Cardiac fibroblast (primary cell): ENCODE measurements at places on chromosomes 1 and 21.

GRCh38 chr1:92291372-92291999 lies 7.3 kb downstream of the GLMN start:
- DNase-seq, result peak; percentile 77

DNA sequence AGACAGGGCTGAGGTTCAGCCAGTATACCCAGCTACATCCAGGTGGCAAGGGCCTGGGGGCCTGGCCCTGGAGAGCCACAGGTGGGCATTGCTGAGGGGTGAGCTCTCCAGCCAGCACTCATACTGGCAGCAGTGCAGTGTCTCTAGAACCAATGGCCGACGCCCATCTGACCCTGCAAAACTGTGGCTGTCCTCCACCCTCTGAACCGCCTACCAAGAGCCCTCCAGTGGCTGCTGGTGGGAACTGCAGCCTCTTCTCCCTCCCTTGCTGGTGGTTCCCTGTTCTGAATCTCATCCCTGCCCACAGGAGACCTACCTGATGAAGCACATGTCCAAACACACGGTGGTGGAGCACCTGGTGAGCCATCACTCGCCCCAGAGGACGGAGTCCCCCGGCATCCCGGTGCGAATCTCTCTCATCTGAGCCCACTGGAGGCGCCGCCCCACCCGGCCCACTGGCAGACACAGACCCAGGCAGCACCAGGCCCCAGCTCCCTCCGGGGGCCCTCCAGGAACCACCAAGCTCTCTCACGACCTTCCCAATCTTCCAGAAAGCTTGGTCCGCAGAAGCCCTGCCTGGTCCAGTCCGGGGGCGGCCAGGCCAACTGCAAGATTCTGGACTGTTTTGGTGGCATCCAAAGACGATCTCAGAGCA lies 22.1 kb downstream of the A3GALT2 start:
- DNase-seq, result peak; percentile 75

DNA sequence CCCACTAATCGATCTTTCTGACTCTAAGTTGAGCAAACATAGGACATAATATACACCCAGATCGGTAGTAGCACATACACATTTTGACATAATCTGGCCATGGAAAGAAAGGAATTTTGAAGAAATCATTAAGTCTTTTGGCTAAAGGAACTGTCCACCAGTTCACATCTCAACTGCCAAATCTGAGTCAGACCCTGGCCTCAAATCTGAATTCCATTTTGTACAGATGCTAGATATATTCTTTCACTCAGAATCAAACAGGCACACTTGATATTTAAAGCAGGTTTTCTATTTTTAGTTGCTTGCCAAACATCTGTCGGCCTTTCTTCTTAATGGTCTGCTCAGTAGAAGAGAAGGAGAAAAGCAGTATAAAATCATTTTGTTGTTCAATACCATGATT lies 281.8 kb downstream of the BARHL2 start:
- DNase-seq, result no peak

DNA sequence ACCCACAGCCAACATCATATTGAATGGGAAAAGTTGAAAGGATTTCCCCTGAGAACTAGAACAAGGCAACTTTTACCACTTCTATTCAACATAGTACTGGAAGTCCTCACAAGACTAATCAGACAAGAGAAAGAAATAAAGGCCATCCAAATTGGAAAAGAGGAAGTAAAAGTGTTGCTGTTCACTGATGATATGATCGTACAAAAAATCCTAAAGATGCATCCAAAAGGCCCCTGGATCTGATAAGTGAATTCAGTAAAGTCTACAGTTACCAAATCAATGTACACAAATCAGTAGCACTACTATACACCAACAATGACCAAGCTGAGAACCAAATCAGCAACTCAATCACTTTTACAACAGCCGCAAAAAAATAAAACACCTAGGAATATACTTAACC lies 28.3 kb downstream of the RAB3GAP2 start:
- no peak for DNase-seq

GRCh38 chr21:29343519-29343918 lies 44.8 kb downstream of the BACH1 start:
- peak; percentile 90 for DNase-seq

- no peak for DNase-seq
Measured at GRCh38 chr1:58284225-58284510, 262.4 kb downstream of the OMA1 start.

- peak; percentile 44 for DNase-seq
Measured at GRCh38 chr1:66266756-66267155, 267.2 kb upstream of the SGIP1 start.

DNA sequence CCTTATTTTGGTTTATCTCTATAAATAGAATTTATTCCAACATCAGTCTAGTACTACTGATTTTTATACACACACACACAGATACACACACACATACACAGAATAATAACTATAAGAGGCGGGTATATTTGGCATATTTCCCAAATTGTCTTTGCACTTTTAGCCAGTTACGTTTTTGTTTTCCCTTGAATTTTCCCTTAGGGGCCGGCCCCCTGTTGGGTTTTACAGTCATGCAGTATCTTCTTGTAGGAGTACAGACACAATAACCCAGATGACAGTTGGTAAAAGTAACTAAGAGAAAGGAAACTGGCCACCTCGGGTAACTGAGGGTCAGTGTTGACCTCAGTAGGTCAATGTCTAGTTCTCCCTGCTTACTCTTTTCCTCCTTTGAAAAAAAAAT lies 50.9 kb downstream of the DISP1 start:
- no peak for DNase-seq

DNA sequence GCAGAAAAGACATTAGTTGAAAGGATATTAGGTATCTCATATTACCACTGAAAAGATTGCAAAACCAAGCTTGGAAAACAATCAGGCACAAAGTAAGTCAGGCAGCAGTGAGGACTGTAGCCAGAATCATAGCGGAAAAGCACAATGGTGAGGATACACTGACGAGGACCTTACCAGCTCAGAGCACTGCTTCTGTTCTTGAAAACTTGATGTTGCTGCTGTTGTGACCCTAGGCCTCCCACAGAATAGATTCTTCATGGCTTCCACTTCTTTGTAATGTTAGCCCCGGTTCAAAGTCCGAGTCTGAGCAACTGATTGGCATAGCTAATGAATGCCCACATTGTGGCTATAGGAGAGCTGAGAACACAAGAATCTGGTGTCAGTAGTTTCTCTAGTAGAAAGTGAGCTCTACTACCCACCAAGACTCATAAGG lies 45.2 kb upstream of the LRRC8C start:
- no peak for DNase-seq

- DNase-seq, result peak; percentile 81
Measured at GRCh38 chr1:248828845-248829244, 3.1 kb upstream of the SH3BP5L start.

DNA sequence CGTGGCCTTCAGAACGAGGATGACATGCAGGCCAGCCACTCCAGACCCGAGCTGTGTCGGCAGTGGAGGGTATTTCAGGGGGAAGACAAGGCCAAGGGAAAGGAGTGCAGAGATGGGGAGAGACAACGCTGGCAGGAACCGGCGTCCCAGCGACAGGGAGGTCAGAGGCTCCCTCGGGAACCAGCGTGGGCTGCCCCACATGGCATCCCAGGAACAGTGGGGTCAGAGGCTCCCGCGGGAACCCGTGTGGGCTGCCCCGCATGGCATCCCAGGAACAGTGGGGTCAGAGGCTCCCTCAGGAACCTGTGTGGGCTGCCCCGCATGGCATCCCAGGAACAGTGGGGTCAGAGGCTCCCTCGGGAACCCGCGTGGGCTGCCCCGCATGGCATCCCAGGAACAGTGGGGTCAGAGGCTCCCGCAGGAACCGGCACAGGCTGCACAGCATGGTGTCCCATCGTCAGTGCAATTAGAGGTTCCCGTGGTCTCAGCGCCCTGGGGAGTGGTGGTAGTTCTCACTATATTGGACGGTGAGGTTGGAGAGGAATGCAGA lies 43.0 kb downstream of the SLC19A1 start:
- DNase-seq, result no peak

DNA sequence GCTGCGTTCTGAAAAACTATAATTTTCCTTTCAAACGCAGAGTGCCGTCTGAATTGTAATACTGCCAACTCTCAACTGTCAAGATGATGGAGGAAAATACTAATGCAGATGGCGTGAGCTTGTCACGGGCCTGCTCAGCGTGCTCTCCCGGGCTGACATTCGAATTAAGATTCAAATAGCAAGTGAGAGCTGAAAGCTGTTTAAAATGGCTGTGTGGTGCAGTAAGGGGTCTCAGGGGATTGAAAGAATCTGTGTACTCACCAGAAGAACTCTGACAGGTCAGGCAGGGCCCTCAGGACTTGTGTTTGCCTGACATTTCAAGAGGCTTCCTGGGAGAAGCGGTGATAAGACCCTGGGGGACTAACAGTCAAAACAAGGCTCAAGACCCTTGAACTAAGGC lies 33.1 kb downstream of the ZMYND12 start:
- DNase-seq, result no peak

DNA sequence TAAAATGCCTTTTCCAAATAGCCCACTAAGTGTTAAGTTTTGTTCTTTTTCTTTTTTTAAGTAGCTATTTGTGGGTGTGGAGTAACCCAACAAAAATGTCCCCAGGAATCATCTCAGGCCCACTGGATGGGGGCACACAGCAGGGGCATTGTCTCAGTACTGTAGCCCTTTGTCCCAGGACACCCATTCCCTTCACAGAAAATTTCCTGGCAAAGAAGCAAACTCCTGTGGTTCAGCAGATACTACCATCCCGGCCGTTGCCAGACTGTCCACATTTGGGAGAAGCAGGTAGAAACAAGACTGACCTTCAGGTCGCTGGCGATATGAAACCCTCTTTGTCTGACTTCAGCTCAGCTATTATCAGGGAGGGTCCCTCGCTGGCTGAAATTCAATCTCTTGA lies 23.7 kb upstream of the SRRM1 start:
- no peak for DNase-seq

DNA sequence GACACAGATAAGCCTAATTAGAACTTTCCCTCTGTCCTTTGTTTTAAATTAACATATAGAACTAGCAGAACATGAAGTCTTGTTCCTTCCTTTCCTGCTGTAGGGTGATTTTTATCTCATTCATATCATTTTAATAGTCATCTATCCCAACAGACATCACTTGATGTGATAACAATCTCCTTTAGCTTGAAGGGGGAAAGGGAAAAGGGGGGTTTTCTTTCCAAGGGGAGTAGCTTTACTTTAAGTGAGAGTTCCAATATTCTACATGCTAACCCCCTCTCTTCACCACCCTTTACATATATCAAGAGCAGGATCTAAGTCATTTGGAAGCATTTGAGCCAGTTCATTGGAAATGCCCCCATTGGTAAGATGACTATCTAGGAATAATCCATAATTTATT lies 241.9 kb downstream of the HHIPL2 start:
- no peak for DNase-seq

GRCh38 chr1:210746024-210746731 lies 387.8 kb downstream of the KCNH1 start:
- no peak for DNase-seq

DNA sequence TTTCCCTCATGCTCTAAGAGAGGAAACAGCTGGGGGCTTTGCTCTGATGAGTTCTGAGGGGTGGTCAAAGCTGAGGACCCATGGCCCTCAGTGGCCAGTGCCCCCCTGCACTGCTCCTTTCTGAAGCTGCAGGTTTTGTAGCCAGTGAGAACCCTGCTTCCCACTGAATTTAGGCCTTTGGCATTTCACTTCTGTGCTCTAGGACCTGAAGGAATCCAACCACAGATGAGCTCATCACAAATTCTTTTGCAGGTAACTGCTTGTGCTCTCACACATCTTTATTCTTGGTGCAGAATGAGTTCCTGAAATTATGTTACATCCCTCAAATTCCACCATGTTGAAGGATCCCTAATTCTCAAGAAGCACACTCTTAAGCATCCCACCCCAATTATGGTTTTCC lies 248.7 kb upstream of the IRF2BP2 start:
- no peak for DNase-seq

DNA sequence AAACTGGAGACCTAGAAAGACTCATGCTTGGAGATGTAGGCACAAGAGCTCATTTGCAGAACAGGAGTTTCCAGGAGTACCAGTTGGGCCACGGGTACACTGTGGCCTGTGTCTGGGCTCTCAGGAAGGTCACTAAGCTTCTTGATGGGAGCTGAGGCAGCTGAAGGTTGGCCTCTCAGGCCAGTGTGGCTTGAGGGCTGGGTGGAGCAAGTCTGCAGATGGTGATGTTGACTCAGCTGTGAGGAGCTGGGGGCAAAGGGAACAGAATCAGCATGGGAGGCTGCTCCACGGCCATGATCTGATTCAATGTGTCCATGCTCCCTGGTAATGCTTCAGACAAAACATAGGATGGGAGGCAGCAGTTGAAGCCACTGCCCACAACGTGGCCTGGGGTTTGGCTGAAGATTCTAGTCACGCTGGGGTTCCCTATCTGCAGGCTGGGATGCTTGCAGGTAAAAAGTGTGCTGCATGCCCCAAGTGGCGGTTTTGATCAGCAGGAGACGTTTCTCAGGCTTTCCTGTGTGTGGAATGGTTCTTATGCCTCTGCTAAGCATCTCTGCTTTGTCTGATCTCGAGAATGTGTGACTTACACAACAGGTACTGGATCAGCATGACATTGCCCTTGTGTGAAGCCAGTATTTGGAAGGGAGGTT lies 15.4 kb upstream of the TENT5C start:
- no peak for DNase-seq

GRCh38 chr1:174988539-174988938 lies 11.2 kb upstream of the CACYBP start:
- no peak for DNase-seq

GRCh38 chr21:37915941-37916309 lies 332 bp downstream of the KCNJ6 start:
- DNase-seq, result no peak

GRCh38 chr1:29052100-29052499 lies 71.6 kb downstream of the TMEM200B start:
- no peak for DNase-seq

- DNase-seq, result peak; percentile 47
Measured at GRCh38 chr1:14441302-14441741, 157.2 kb upstream of the KAZN start.

DNA sequence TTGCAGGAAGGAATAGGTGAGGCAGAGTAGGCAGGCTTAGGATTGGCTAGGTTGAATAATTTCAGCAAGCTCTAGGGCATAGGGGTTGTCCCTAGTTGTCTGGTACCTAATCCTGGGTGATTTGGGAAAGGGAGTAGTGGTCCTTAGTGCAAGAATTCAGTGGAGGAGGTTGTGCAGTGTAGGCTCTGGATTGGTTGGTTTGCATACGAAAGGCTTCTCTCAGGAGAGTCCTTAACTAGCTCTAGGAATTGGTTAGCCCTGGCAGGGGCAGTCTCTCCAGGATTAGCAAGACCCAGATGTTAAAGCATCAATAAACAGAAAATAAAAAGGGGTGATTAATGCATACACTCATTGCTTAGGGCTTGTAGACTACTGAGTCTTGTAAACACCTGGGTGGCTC lies 9.6 kb upstream of the CD101 start:
- DNase-seq, result no peak

GRCh38 chr1:157181258-157181657 lies 43.1 kb upstream of the ETV3 start:
- DNase-seq, result no peak
